ENCODE measurements at places on chromosomes 2 and 18.

DNA sequence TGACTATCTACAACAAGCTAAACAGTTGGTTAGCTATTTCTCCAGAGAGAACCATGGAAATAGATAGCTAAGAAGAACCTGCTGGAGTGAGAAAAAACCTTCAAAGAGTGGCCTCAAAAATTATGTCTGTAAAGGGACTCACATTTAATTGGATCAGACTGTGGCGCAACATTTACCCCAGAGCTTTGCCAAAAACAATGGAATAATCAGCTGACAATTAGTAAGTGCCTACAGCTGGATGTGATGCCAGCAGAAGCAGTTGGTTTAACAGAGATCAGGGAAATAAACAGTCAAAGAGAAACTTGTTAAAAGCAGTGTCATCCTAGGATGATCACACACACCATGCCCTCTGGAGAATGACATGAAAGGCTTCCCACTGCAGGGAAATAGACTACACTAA, 310.7 kb downstream of the CLIP4 start:
- DNase-seq: no peak

DNA sequence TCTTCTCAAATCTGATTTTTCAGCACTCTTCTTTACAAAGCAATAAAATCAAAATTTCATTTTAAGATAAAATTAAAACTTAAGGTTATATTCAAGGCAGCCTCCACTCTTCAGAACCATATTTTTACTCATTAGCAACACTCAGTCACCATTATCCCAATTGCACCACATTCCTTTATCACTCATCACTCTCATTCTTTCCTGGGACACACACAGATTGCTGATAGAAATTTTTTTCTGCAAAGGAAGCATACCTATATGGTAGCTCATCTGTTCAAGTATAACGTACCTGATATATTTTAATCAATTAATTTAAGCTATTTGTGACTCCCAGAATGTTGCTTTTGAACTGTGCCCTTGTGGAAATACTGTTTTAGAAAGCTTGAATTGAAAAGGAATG, 1559.3 kb upstream of the ZEB2 start:
- DNase-seq: no peak

DNA sequence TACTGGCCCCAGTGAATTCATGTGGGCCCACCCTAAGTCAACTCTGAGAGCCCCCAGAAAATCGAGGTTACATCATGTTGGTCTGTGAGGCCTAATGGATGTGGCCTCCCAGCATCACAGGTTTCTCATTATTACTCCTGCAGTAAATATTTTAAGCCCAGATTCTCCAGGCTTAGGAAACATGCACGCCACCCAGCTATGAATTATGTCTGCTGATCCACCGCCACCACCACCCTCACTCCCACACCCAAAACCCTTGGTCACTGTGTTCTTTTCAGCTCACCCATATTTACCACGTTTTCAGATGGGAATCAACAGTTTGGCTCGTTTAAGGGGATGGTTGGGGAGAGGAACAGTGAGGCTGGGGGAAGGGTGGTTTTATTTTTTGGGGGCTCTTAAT, 128.6 kb downstream of the NCK2 start:
- no peak for DNase-seq

DNA sequence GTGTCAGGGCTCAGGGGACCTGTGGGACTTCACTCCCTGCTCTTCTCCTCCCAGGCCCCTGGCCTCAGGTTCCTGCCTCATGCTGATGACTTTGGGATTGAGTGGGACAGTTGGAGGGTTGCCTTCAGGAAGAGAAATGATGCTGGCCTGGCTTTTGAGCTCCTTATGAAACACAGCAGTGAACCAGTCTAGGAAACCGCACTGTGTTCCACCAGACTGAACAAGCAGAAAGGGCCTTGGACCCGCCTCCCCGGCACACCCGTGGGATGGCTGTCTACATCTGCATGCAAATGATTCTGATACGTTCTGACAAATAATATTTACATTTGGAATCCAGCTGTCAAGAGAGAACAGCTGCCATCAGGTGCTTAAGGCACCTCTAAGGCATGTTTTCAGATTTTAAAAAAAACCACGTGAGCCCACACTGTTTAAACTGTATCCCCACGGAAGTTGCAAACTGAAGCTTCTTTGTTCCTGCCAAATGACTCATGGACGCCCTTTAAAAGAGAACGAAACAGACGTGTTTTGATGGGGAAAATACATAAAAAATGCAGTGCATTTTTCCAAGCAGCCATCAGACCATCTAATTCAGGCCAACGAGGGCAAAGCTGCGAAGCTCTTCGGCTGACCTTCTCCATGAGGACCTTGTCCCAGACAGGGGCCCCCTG, 27.6 kb upstream of the ASAP2 start:
- peak; percentile 70 for DNase-seq

- peak; percentile 22 for DNase-seq
Observed at GRCh38 chr2:163778045-163778781, 42.4 kb upstream of the FIGN start.

DNA sequence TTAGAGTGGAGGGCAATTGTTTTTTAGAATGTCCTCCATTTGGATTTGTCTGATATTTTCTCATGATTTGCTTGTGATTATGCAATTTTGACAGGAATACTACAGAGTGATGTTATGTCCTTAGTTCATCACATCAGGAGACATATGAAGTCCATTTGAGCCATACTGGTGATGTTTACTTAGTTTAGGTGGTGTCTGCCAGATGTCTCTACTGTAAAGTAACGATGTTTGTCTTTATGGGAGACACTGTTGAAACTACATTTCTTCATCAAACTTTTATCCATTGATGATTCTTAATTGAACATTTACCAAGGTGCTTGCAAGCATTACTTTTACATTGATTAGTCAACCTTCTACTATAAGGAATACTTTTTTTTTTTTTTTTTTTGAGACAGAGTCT, 4.9 kb upstream of the SNORC start:
- no peak for DNase-seq

DNA sequence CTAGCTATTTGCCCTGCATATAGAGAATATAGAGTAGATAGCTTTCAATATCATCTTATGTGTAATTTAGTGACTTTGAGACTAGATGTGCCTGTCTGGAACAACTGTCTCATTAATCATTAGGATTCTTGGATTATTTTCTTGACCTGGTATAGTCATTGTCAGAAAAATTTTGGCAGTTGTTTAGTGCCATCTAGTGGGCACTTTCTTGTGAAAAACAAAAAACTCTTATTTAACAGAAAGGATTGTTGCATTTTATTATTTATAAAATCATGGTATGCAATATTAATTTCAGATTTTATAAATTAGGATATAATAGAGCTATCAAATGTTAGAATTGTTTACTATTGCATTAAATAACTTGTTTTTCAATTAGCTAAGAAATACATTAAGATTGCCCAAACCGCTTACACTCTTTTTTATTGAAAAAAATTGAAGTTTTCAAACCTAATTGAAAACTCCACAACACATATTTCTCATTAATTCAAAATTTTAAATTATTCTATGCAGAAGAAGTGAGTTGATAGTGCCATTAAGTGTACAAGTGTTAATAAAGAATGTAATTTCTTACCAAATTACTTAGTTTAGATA, 80.3 kb downstream of the DYNAP start:
- no peak for DNase-seq

DNA sequence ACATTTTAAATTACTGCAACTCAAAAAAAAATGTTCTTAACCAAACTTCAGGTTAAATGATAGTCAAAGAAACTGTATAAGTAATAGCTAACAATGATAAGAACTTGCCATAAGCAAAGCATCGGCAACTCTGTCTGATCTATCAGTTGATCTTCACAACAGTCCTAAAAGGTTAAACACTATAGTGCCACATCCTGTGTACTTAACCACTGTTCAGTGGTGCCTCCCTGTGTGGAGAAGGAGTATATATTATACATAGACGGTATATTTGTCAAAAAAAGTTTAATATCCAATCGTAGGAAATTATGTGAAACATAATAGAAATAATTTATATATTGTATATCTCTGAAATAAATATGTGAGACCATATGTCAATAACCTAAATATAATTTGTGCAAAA, 13.0 kb downstream of the DTNA start:
- no peak for DNase-seq

DNA sequence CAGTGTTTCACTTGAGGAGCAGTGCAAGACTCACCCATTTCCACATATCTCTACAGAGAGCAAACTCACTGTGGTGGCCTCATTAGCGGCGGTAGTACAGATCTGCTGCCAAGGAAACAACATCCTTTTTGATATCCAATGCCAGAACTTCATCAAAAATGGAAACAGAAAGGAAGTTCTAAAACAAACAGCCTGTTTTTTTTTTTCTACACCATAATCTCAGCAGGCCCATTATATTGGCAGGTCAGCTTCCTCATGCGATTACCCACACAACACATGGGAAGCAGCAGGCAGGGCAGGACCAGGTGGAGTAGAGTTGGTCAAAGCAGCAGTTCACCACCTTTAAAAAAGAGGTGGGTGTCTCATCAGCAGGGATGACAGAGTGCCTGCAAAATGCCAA, 678.9 kb upstream of the CELF4 start:
- no peak for DNase-seq

- DNase-seq: no peak
Observed at GRCh38 chr2:222892321-222892720, 31.5 kb downstream of the ACSL3 start.

DNA sequence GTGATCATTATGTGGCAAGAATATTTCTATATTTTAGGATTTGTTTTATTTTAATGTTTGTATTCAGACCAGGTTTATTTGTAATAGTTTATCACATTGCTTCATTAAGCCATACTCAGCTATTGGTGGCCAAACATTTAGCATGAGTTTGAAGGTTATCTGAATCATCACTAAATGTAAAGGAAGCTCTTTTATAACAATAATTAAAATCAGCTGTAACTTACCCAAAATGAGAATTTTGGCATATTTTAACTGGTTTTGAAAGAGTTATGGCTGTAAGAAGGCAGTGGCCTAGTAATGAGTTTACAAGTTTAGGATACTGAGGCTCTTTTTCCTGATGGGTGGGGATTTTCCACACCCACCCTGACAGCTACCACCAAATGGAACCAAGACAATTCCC, 177.8 kb downstream of the EN1 start:
- no peak for DNase-seq

GRCh38 chr18:34493566-34494358, 216.3 kb upstream of the DTNA start:
- DNase-seq: no peak

DNA sequence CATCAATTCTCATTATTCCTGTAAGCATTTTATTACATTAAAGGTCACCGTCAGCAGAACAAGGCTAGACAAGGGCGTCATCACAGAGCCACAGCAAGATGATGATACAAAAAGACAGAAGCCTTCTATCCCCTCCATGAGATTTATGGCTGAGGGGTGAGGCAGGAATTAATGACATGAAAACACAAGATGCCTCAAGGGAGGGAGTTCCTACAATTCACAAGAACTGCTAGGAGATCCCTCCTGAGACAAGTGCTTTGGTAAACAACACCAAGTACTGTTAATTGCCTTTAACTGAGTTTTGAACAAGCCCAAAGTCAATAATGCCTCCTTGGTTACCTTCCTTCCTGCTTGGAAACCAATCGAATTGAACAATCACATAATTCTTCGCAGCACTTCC, 14.1 kb downstream of the ADD2 start:
- no peak for DNase-seq

DNA sequence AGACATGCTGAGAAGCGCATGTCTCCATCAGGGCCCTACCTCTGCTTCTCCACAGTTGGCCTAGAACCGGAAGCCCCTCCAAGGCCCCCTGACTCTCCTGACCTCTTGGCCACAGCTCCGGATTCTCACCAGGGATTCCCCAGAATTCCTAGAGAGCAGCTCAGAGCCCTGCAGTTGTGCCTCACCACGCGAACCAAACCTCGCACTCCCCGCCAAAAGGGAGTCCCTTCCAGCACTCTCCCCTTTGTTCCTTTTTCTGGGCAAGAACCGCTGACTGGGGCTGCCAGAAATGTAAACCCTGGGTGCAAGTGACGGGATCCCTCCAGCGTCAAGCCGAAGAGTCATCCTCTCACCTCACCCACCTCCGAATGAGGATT, 36.7 kb downstream of the AFF3 start:
- DNase-seq: no peak

- DNase-seq: no peak
Observed at GRCh38 chr18:11260961-11261461, 111.6 kb upstream of the PIEZO2 start.

GRCh38 chr18:5571666-5572065, 27.9 kb upstream of the EPB41L3 start:
- DNase-seq: no peak

- DNase-seq: no peak
Observed at GRCh38 chr2:92326-92725, 46.0 kb upstream of the FAM110C start.

DNA sequence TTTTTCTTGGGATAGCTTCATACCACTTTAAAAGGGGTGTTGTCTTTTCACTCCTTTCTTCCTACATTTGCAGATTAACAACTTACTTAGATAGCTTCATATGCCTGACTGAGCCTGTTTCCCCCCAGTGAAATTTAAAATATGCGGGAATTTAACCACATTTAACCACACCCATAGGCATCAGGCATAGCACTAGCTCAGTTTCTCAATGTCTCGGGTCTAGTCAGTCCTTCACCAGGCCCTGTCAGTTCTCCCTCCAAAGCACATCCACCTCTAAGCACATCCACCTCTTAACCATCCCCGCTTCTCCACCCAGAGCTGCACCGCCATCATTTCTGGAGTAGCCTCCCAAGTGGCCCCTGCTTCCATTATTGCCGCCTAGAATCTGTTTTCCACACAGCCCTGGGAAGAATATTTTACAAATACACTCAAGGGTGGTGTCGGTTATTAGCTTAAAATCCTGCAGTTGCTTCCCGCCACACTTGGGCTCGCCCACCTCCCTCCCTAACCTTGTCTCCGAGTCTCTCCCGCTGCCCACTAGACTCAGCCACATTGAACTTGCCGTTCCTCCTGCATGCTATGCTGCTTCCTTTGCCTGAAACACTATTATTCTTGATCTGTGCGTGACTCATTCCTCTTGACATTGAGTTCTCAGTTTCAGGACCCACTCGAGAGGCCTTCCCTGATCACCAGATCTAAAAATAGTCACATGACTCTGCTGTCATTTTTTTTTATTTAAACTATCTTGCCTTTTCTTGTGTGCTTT, 68.3 kb downstream of the SPTBN1 start:
- DNase-seq: no peak

DNA sequence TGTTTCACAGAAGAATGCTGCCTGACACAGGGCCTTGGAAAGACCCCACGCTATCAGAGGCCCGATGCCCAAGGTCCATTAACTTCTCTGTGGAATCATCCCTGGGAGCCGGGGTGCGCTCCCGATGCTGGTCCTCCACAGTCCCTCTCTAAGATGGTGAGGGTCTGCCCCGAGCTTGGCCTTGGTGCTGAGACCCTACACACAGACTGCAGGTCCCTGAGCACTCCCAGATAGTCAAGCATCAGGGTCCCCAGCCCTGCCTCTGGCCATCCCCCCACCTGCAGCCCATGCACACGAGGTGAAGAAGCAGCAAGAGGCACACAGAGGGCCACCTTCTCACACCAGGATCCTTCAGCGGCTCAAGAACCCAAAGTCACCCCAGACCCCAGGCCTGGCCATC, 263.3 kb downstream of the MYCN start:
- DNase-seq: no peak

- DNase-seq: no peak
Observed at GRCh38 chr2:201866643-201867473, 60.5 kb downstream of the CDK15 start.

Measured in AG09319 (cell line).